Osteocyte (in vitro differentiated cells): ENCODE measurements at places on chromosomes 7 and 10.

- DNase-seq, result no peak
Measured at GRCh38 chr7:84663224-84663623, 468.6 kb upstream of the SEMA3A start.

DNA sequence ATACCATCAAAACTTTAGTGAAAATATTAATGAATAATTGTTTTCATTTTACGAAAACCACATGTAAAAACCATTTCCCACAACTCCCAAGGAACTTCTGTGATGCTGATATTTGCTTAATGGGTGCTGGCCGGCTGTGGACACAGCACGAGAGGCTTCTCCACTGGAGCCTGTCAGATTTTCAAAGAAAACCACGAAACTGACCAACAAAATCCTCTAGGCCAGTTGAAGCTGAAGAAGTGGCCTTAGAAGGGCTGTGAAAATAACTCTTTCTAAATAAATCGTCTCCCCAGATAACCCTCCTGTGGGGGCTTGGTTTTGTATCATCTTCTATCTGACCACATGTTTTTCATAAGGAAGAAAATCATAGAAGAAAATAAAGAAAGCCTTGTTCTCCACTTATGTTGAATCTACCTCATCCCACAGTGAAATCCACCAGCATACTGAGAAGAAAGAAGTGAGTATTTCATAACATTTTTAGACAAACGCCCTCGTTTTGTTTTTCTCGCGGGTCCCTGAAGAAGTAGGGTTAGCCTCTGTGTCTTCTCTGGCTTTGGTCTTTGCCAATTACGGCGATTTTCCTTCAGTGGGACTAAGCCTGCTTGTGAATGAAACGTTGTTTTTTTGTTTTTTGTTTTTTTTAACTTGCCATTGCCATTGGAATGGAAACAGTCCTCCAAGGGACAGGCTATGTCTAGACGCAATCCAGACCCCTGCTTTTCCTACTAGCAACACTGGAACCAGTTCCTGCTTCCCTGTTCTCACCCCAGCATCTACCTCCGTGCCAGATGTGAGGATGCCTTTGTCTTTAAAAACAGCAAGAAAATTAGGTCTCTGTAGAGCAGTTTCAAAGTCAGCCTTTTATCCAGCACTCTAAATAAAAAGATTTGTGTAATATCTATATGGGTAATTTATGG is 123.9 kb downstream of the ADAM12 start:
- DNase-seq, result no peak

DNA sequence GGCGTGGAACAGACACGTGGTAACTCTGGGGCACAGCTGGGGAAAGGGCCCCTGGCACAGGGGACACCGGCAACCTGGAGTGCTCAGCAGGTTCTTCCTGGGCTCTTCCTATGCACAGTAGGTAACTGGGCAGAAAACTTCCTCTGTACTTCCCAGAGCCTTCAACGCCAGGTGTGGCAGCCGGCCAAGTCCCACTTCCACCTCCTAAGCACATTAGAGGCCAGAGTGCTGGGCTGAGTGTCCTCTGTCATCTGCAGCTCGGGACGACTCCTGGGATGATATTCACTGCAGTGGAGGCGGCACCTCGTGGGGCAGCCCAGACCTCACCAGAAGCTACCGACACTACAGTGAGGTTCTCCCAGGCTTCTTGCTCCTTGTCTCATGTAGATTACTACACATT is 114.5 kb downstream of the LARP4B start:
- DNase-seq, result no peak

GRCh38 chr10:111142092-111142768 is 65.4 kb downstream of the ADRA2A start:
- no peak for DNase-seq

DNA sequence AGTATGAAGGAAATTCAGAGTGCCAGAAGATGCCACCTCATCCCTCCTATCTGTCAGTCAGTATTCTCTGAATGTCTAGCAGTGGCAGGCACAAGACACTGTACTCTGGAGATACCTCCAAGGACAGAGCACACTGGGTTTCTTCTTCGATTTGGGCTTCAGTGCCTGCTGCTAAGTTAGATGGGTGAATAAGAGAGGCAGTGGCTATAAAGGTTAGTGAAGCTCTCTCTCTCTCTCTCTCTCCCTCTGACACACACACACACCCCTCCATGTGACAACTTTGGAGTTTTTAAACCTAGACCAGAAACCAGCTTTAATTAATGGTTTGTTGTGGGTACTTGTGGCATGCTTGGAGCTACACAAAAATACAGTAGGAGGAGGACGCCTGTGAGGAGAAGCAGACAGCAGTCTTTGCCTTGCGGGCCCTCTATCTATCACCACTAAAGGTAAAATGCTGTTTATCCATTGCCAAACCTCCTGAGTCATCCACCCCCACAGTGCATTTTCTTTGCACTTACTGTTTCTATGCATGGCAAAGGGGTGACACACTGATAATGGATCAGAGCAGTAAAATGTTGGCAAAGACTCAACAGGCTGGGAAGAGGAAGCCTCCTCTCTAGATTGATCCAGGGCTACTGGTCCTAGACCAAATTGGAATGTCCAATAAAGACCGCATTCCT is 102.5 kb downstream of the TRIL start:
- DNase-seq, result no peak

GRCh38 chr10:77641788-77642397 is 4.3 kb upstream of the KCNMA1 start:
- no peak for DNase-seq

DNA sequence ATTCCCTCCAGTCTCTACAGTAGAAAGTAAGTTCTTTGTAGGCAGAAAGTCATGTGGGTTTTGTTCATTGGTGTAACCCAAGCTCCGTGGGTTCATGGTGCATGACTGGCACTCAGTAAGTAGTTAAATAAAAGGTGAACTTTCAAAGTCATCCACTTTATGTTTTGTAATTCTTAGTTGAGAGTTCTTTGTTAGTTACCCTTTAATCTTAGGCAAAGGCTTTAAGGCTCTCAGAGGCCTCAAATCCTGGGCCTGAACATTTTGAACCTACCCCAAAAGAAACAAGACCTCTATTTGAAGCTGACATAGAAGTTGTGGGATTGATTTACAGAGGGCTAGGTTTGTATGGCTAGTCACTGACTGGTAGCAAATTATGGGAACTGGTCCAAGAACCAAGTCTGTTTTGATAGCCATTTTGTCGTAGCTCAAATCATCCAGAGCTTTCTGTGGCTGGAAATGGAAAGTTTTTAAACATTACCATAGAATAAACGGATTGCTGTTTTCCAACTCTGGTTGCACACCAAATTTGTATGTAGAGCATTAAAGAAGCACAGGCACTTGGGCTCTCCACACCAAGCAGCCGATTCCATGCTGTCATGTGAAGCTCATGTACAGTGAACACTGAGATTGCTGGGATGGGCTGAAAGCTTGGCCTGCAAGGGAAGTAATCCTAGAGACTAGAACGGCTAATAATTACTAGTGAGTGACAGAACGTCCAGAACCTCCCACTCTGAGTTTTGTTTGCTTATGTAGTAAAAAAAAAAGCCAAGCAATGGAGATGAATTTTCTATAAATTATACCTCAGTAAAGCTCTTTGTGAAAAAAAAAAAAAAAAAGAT is 53.5 kb downstream of the DENND11 start:
- no peak for DNase-seq

- DNase-seq, result no peak
Measured at GRCh38 chr10:117568334-117568733, 25.8 kb downstream of the EMX2 start.

DNA sequence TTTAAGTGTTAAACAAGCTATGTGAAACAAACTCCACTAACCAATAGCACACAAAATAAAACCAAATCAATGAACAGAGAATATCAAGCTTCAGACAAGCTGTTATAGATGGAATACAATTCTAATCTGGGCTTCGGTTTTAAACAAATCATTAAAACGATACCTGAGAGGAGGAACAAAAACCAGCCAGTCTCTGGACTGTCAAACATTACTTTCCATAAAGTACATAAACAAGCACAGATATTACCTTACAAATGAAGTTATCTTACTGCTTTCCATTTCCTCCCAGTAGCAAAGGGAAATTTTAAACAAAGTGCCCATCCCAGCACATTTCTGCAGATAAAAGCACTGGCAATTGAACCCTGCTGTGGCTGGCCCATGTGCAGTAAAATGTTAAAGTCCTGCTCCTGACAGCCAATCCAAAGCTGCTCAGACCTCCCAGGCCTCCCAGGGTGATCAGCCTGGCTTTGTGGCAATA is 128.0 kb downstream of the NRCAM start:
- no peak for DNase-seq
